ENCODE measurements at places on chromosomes 13 and 19.

- no peak for DNase-seq
Observed at GRCh38 chr19:31438401-31439269, 89.4 kb upstream of the TSHZ3 start.

DNA sequence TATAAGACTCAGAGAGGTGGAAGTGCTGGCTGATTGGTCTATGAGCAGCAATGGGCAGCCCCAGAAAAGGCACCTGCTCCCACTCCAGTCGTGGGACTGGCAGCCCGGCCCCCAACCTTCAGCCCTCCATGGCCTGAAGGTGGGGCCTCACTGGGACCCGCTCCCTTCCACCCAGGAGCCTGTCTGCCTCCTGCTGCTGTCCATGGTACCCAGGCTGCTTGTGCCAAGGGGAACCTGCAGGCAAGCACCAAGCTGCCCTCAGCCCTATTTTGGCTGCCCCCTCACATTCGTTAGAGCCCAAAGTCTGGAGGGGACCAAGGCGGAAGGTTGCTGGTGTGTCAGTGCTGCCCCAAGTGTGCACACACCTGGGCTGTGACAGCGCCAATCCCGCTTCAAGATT is 2304.9 kb downstream of the PCDH9 start:
- DNase-seq = no peak

- DNase-seq = no peak
Observed at GRCh38 chr13:60075850-60076249, 87.9 kb downstream of the DIAPH3 start.

- DNase-seq = no peak
Observed at GRCh38 chr19:46326608-46327007, 20.3 kb upstream of the PPP5C start.

GRCh38 chr13:87887459-87888123 is 216.4 kb downstream of the SLITRK5 start:
- DNase-seq = no peak

- no peak for DNase-seq
Observed at GRCh38 chr19:44848812-44849447, 2.8 kb downstream of the NECTIN2 start.

GRCh38 chr13:112903606-112904195 is 65.3 kb upstream of the MCF2L start:
- DNase-seq = no peak

DNA sequence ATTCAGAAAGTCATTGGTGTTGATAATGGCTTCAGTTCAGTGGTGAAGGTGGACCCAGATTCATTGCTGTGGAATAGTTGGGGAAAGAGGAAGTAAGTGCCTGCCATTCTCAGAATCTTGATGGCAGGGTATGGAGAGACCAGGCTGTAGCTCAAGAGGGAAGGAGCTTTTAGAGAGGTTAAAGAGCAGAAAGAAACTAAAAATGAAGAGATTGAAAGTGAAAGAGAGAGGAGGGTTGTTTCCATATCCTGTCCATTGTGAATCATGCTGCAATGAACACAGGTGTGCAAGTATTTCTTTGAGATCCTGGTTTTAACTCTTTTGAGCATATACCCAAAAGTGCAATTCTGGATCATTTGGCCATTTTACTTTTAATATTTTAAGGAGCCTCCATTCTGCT is 12.5 kb downstream of the GJB6 start:
- DNase-seq = no peak

DNA sequence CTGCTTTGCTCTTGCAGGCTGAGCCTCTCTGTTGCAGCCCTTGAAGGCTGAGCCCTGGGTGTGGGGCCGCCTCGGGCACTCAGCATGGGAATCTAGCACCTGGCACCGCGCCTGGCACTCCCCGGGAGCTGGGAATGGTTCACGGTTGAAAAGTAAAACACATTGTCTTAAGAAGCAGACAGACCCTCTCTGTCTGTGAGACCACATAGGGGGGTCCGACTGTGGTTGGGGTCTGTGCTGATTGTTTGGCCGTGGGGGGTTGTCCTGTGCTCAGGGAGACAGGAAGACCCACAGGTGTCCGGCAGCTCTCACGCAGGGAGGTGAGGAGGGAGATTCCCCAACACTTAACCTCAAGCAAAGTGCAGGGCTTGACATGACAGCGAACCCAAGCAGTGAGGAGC is 64.8 kb downstream of the SOX1 start:
- no peak for DNase-seq

GRCh38 chr13:30718661-30719524 is 16.4 kb upstream of the ALOX5AP start:
- no peak for DNase-seq

DNA sequence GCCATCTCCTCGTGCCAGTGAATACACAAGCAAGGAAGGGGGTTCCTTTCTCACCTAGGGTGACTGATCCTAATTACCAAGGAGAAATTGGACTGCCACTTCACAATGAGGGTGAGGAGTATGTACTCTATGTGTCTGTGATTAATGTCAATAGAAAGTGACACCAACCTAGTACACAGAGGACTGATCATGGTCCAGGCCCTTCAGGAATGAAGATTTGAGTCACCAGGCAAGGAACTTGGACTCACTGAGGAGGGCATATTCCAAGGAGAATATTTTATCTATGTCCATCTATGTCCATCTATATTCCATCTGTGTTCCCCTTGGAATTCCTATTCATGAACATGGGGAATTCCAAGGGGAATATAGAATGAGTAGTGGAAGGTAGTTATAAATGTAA is 9.2 kb upstream of the ALOX5AP start:
- no peak for DNase-seq

DNA sequence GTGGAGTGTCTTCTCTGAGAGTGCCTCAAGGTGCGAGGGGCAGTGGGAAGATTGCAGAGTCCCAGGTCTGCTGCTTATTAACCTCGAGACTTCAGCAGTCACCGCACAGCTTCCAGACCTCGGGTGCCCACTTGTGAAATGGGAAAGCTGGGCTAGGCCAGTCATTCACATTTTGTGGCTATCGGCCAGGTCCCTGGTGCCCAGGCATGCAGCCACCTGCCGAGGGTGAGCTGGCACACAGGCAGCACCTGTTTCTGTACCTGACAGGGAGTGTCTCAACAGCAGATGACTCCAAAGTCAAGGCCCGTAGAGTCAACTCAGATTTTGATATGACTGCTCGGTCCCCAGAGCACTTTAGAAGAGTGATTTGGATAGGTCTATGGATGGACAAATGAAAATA is 21.9 kb downstream of the UQCRFS1 start:
- no peak for DNase-seq

DNA sequence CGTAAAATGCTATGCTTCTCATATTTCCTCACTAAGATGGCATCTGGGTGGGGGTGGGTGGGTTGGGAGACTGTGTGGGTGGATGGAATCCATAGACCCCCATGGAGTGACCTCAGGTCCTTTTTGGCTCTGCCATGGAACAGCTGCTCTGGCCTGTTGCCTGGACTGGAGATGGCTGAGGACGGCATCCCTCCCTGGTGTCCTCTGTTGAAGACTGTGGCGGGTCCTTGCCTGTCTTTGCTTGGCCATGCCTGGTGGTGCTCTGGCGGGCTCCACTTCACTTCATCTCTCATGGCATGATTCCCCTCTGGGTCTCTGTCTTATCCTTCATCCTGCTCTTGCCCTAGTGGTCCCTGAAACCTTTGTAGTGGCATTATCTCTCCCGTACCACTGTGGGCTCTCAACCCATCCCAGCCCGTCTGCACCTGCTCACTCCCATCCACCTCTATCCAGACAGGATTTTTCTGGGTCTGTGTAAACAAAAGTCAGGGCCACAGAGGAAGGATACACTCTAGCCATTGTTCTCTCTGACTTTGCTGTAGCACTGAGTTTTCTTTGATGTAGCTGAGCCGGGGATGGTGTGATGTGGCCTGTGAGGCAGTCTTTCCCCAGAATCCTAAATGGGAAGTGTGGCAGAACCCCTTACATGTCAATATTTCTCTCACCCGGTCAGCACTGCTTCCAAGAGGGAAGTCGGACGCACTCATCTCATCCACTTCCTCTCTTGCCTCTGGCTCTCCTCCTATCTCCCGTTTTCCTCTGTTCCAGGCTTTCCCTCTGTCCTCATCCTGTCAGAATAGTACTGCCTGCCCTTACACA is 36.1 kb downstream of the WDFY2 start:
- no peak for DNase-seq

DNA sequence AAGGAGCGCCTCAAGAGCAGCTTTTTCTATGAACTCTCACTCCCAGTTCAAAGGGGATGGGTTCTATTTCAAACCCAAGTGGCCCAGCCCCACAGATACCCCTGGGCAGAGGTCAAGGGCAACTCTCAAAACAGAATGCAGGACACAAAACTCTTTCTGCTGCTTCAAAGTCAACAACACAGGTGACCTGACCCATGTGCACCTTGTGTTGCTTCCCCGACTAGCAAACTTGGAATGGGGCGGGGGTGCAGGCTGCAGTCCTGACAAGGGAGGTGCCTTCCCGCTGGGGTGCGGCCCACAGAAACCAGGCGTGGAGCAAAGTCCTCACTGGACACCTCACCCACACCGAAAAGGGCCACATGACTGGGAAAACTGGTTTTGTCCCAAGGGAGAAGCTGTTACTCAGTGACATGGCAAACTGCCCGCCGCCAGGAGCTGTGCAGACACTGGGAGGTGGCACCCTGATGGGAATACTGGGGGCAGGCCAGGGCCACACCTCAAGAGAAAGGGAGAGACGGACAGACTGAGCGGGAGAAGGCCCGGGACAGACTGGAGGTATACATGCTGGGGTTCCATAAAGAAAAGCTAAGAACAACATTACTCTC is 17.4 kb downstream of the ZC3H4 start:
- DNase-seq = no peak

DNA sequence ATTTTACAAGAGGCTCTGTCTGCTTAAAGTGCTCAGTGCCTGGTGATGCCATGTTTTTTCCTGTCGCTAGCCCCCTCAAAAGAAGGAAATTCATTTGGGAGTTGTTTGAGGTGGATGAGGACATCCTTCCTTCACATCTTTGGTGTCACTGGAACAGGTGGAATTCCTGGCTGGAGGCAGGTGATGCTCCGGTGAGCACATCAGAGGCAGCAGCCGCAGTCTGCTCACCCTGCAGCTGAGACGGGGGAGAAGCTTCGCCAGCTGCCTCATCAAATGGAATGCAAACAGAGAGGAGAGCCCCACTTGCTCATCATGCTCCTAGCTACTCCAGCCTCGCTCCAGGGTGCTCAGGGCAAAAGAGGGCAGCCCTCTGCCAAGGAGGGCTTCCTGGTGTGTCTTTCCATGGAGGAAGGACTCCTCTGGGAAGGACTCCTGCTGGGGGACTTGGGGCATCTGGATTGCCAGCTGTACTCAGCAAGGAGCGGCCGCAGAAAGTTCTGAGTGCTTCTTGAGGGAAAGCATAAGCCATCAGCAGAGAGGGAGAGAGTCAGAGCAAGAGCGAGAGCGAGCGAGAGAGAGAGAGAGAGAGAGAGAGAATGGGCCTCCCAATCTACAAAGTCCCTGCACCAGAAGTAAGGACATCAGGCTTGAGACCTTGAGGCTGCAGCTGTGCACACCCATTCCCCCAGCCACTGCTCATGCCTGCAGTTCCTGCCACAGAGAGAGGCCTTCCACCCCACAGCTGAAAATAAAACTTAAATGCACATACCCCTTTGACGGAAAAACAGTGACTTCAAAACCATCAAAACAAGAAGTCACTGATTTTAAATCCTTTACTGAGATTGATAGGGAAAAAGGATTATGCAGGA is 74.3 kb upstream of the UBL3 start:
- DNase-seq = no peak
